ENCODE measurements at places on chromosomes 3 and 15.

DNA sequence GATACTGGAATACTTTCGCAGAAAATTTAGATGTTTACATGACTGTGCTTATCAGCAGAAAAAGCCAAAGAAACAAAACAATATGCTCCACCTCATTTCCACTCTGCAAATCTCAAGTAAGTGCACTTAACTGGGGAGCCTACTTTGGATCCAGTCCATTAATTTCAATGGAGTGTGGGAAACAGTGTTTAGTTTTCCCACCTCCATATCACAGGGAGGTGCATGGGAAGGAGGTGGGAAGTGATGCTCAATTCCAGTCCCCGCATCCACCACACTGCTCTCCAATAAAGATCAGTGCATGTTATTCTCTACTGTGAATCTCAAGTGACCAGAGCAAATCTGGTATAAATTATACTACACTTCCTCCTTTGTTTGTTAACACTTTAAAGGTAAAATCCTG is 2.9 kb downstream of the NEDD4 start:
- no peak for DNase-seq

GRCh38 chr3:149621218-149622005 is 36.4 kb downstream of the WWTR1 start:
- peak; percentile 59 for DNase-seq

- no peak for DNase-seq
Measured at GRCh38 chr3:72584262-72584661, 264.0 kb downstream of the SHQ1 start.

DNA sequence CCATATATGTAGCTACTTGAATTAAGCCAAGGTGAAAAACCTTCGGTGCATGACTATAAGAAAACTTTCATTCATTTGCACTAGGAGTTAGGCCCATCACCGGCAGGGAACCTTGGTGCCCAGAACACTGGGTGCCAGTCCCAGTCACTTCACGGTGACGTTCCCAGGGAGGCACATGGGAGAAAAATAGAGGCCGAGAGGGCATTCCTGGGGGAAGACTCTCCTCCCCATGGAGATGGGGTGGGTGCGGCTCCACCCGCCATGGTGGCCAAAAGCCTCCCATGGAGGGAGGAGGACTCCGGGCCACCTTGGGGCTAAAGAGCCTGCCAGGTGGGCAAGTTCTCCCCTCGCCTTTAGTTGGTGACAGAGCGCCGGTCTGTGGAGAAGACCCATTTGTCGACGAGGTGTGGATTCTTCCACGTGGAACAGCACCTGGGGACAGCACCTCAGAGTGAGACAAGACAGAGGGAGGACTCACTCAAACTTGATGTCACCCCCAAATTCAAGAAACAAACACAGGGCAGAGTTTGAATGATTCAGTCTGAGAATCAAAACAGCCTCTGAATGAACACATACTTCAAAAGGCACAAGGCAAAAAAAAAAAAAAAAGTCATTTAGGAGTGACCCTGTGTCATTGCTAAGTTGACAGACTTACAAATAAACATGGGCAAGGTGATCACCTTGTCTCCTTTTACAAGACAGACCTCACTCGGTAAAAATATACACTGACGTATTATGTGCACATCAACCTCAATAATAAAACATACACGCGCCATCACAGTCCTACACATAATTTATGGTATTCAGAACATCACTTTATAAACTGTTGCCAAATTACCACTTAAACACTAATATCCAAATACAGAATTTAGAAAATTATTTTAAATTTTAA is 38.6 kb downstream of the ZXDC start:
- no peak for DNase-seq

DNA sequence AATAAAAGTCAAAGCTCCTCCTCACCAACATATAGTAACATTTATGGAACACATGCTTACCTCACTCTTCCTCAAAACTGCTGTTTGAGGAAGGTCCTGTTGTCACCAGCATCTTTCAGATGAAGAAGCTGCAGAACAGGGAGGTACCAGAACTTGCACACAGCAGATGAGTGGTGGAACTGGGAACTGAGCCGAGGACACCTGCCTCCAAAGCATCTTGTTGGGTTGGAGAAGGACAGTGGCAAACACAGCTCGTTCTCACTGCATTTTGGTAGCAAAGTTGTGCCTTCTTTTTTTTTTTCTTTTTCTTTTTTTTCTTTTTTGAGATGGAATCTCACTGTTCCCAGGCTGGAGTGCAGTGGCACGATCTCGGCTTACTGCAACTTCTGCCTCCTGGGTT is 76.0 kb downstream of the CEMIP start:
- no peak for DNase-seq

DNA sequence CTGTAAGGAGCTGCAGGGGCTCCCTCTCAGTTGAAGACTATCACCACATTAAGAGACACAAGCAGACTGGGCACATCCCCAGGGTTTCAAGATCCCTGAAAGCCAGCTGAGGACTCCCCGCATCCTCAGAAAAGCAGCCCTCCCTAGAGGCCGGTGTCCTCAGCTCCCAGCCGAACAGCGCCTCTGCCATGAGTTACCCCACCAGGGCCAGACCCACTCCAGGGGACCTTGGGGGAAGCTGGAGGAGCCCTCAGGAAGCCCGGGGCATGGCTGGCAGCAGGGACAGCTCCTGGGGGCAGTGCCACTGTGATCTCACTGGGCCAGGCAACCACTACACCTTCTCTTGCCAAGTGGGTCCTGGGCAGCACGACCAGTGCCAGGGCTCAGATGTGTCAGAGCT is 8.1 kb downstream of the KLF15 start:
- DNase-seq, result no peak

GRCh38 chr3:12773030-12773709 is 14.1 kb upstream of the TMEM40 start:
- DNase-seq, result no peak

DNA sequence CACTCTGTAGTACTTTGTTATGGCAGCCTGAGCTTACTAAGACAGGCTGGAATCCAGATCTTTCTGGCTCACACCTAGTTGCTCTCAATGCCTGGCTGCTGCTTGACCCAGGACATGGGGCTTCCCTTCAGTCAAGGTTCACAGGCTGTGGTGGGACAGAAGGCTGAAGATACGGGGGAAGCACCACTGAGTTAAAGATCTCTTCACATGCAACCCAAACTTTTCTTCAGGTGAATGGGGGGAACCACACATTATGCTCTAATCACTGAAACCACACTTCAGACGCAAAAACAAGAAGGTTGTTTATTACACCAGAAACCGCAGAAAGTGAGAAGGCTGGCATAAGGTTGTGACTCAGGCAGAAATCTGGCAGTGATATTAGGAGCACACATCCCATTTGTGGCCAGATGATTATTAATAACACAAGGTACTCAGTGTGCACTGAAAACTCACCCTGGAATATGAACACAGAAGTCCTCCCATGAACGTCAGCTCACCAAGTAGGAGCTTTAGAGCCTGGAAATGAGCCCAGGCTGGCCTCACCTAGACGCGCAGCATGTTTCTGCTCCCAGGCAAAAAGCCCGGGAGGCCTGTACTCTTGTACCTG is 230.5 kb upstream of the CHRNA7 start:
- no peak for DNase-seq

DNA sequence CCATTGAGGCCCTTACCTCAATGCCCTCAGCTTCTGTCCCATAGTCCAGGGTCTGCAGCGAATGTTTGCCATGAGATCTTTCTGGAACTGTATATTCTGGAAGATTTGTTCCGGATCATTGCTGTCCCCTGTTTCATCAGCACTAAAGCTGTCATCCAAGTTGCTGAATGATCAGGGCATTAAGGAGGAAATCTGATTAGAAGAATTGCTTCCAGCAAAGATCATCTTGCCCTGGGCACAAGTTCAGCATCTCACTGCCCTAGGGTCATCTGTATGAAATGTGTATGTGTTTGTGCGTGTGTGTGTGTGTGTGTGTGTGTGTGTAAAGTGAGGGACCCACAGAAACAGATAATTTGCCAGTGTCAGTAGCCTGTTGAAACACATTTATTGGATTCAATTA is 1.4 kb downstream of the TMC3 start:
- no peak for DNase-seq

- no peak for DNase-seq
Measured at GRCh38 chr15:99707473-99708270, 25.6 kb downstream of the LYSMD4 start.

GRCh38 chr15:48924528-48925393 is 39.0 kb downstream of the SHC4 start:
- DNase-seq, result peak; percentile 18

- no peak for DNase-seq
Measured at GRCh38 chr15:50496692-50497091, 49.8 kb downstream of the USP50 start.
